ENCODE measurements at places on chromosomes 1 and 21.

GRCh38 chr1:94045465-94046056, 75.4 kb downstream of the ABCA4 start:
- DNase-seq = peak; percentile 49

GRCh38 chr1:28885472-28885877, 28.9 kb upstream of the EPB41 start:
- DNase-seq = peak; percentile 29

DNA sequence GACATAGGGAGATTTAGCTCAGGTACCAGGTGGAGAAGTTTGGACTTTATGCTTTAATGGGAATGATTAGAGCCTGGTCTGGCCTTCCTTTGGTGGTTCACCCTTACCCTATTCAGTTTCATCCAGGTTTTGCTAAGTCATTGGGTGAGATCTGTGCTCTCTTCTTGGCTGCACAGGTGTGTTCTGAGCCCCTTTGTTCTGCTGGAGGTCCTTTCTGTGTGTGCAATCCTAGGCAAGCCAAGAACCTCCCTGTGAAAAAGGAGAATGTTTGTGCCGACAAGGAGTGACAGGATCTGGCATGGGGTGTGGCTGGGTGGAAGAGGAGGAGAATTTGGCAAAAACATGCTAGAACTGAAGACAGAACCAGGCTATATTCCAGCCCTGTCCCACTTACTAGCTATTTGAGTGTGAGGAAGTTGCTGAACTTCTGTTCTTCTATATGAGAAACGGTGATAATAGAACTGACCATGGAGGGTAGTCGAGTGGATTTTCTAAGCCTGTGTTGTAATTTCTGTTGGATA, 4.6 kb downstream of the GSTM5 start:
- DNase-seq = no peak

DNA sequence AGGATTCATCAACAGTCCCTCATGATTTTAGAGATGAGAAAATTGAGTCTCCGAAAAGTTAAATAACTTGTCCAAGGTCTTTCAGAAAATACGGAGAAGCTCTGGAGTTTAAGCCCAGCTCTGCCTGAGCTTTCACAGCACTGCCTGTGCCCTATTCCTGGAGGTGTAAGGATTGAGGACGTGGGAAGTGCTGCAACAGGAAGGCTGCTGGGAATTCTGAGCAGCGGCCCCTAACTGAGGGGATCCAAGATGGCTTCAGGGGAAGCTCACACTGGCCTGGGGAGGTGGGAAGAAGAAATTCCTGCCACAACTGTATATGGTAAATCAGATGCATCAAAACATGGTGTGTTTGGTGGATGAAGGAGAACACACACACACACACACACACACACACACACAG, 45.3 kb upstream of the BCL9 start:
- no peak for DNase-seq

DNA sequence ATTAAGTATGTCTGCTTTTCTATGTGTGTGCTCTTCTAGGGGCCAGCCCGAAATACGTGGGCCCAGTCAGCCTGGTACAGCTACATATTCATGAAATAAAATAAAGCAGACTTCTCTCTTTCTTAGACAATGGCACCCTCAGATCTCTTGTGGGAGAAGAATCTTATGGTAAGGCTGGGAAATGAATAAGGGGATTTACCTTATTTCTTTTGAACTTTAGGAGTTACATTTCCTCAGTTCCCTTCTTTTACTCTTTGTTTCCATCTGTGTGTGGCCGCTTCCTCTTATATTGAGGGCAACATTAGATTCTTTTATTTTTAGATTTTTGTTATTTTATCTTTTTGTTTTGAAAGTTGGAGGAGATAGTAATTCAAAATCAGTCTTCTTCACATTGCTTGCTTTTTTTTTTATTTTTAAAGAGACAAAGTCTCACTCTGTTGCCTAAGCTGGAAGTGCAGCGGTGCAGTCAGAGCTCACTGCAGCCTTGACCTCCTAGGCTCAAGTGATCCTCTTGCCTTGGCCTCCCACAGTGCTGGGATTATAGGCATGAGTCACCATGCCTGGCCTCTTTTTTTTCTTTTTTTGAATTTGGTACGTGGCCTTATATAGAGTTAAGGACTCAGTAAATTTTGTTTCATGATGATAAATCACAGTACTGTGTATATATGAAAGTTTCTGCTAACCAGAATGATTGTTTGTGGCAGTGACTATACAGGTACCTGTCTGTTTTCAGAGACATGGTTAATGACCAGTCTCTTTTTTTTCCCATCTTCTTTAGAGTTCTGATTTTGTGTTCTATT, 9.1 kb downstream of the LAMC1 start:
- DNase-seq = no peak

GRCh38 chr1:227892489-227893299, 55.0 kb downstream of the WNT9A start:
- DNase-seq = no peak

DNA sequence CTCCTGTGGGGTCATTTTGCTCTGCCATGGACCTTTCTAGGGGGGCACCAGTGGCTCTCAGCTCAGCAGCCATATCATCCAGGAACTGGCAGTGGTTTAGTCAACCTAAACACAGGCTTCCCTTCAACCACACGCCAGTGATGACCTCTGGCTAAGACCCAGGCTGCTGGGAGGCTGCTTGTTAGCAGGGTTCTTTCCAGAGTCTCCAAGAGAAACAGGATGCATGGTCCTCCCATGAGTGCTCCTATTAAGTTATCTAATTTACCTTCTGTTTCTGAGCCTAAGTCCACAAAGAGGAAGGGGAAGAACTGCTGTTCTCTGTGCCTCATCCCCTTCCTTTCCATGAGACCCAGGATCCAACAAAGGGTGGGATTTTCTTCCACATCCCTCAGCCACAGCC, 137.3 kb upstream of the PLXNA2 start:
- DNase-seq = no peak

DNA sequence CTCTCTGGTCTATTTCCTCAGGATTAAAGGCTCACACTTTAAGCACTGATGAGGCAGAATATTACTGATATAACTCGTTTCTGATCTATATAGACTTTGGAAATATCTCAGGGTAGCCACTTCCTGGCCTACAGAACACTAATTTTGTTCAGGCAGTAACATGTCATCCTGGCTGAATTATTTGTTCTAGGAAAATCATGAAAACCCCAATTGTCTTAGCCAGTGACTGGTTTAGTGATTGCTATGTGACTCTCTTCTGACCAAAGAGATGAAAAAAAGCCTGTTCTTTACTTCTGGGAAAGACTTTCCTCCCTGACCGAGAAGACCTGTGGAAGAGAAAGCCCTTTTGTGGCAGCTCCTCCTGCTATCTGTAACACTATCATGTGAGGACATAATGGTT, 453.7 kb downstream of the SETD4 start:
- DNase-seq = no peak

DNA sequence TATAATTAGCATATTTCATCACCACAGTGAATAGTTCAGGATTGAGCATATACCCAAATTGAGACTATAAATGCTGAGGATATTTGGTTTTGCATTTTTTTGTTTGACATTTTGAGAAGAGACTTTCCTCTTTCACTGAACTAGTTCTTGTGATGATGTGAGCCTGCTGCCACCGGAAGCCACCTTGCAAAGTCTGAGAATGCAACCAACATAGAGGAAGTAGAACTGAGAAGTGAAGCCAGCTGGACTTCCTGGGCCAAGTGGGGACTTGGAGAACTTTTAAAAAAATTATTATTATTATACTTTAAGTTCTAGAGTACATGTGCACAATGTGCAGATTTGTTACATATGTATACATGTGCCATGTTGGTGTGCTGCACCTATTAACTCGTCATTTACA, 102.3 kb downstream of the RPE65 start:
- DNase-seq = no peak

DNA sequence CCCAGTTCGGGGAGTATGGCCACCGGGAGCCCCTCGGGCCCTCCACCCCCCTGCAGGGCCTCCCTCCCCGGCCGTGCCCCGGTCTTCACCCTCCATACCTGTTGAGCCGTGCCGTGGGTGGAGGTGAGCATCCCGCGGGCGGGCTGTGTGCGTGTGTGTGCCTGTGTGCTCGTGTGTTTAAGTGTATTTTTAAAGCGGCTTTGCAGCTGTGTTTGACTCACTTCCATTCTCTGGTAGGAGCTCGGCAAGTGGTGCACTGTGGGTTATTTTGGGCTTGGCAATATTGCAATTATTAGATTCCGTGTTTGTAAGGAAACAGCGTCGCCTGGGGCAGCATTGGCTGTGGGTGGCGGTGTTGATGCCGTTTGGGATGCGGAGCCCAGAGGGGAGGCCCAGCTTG, 20.3 kb upstream of the PLCH2 start:
- no peak for DNase-seq

- DNase-seq = no peak
These were observed 36.1 kb upstream of the RGS1 start for GRCh38 chr1:192539297-192540092.

GRCh38 chr1:24206516-24207394, 19.7 kb upstream of the IFNLR1 start:
- DNase-seq = no peak

DNA sequence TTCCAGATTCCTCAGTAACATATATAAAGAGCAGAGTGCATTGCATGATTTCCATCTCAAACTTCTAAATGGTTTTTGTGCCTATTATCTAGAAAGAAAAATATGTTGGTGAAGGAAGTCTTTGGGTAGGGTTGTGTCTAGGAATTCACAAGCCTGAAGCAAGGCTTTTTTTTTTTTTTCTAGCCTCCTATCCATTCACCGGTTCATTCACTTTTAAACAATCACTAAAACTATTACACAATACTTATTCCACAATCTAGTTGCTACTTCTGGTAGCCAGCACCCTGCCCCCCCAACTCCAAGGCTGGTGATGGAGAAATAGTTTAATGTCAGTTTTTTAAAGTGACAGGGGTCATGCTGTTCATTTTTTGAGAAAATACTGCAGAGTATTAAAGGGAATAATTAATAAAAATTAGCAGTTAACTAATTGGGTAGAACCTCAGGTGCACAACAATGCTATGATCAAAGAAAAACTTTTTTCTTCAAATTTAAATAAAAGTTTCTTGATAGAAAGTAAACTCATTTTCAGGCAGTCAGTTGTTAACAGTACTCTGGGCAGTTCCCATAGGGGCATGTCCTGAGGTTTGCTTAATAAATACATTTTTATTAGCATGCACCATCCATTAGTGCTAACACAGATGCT, 10.9 kb downstream of the IRF2BP2 start:
- no peak for DNase-seq

DNA sequence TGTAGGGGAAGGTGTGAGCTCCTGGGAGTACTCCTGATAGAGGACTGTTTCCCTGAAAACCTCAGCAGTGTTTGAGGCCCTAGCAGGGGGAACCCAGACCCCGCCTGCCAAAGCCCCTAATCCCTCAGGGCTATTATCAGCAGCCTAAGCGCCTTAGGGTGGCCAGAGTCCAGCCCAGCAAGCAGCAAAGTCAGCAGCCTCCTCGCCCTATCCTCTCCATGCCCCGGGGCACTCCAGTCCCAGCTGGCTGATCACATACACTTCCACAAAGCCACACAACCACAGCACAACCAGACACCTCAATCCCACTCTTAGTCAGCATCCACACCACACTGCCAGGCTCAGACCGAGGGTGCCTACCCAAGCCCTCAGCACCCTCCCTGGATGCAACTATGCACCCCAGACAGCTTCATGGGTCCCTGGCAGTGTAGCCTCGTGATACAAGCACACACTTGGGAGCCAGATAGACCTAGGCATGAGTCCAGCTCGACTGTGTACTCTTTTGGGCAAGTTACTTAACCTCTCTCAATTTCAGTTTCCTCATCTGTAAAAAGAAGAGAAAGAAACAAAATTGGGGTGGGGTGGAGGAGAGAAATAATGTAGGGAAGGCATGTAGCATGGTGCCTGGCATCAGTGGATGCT, 7.1 kb downstream of the IGSF9 start:
- DNase-seq = no peak

DNA sequence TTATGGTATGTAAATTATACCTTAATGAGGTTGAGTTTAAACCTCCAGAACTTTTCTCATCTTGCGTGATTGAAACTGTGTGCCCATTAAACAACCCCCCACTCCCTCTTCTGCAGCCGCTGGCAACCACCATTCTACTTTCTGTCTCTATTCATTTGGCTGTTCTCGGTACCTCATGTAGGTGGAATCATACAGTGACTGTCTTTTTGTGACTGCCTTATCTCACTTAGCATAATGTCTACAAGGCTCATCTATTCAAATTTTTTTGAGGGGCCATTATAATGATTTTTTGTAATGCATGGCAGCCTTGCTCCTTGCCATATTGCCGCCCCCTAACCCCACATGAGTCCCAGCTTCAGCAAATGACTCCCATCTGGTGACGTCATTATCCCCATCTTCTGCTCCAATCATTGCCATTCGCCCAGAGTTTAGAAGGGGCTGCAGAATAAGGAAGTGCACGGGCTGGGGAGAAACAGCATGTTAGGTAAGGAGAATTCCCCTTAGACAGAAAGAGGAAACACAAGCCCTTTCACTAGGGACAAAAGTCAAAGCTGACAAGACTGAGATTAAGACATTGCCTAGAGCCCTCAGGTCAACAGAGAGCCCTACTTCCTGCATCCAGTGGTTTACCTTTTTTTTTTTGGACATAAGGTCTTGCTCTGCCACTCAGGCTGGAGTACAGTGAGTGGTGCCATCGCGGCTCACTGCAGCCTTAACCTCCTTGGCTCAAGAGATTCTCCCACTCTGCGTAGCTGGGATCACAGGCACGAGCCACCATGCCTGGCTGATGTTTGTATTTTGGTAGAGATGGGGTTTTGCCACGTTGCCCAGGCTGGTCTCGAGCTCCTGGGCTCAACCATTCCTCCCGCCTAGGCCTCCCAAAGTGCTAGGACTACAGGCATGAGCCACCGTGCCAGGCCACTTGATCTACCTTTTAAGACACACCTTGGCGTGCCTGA, 78.4 kb upstream of the ERRFI1 start:
- no peak for DNase-seq

DNA sequence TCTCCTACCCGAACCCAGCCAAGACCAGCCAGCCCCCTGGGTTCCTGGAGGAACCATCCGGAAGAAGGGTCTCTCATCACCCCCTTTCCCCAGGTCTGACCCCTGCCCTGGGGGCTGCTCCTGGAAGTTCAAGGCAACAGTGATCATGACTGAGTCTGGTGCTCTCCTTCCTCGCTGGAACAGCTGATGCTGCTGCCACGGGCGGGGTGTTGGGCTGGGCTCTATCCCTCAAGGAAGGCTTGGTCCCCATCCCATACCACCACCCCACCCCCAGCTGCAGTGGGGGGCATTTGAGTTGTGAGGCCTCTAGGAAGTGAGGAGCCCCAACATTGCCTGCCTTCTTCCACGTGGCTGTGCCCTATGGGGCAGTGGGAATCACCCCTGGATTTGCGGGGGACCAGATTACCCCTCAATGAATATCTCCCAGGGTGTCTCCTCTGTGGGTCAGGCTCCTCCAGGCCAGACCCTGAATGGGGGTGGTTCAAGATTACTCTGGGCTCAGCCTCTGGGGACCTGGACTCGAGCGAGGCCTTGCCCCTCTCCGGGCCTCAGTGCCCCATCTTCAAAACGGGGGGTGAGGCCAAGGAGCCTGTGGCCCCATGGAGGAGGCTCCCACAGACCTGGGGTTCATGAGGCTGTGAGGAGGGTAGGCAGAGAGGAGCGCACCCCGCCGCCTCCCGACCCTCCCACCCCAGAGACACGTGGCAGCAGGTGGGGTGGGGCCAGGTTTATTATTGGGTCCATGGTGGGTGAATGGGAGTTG, 2.8 kb downstream of the MASP2 start:
- DNase-seq = no peak
